Stimulated activated CD4-positive, alpha-beta T cell treated with anti-CD3 and anti-CD28 coated beads, Interleukin-15, amount 100 ng/mL, for 24 hours (primary cell): ENCODE measurements at places on chromosomes 4 and X.
A peak's percentile ranks its signal among the peaks of the same experiment; 100 is the strongest.

GRCh38 chr4:11765849-11766453, 337.3 kb upstream of the HS3ST1 start:
- peak; percentile 14 for DNase-seq

DNA sequence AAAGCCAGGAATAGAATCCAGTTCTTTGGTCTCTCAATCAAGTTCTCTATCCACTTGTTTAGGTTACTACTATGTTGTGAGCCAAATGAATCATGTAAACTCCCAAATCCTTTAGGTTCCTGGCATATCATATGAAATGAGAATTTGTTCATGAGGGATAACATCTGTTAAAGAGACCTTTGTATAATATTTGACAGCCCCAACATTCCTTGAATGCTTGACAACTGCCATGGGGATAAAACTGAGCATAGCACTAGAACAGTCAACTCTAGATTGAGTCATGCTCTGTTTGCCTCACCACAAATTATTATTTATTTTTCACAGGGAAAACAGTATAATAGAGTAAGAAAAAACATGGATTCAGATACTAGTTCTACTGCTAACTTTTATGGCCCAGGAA, 93.3 kb downstream of the NAA11 start:
- no peak for DNase-seq

GRCh38 chr4:79574741-79575451, 166.9 kb upstream of the GK2 start:
- DNase-seq = no peak

DNA sequence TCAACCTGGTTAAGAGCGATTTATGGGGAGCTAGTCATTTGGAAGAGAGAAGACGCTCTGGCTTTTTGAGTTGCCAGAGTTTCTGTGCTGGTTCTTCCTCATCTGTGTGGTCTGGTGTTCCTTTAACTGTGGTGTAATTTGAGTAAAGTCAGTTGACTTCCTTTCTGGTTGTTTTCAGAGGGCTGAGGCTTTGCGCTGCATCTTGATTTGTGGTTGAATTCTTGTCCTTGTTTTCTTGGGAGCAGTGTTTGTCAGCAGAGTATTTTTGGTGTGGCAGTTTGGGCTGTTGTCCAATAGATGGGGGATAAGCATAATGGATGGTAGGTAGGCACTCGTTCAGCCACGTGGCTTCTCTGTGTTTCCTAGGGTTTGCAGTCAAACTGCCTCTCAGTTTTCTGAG, 2143.2 kb upstream of the TENM3 start:
- no peak for DNase-seq

- no peak for DNase-seq
Measured at GRCh38 chr4:108450236-108450898, 170.0 kb upstream of the RPL34 start.

DNA sequence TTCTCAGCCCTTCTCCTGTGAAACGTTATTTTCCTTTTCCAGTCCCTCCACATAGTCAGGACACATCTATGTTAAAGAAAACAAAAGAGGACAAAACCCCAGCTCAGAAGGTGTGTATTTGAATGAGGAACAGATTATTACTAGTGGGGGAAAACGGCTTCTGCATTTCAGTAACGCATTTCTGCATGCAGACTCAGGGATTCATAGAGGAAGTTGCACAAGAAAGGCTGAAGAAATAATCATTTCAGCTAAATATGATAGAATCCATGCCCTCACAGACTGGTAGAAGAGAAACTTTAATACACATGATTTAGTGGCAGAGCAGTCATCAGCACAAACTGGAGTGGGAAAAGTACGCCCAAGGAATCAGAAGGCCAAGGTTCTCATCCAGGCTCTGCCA, 270.8 kb upstream of the FGF13 start:
- no peak for DNase-seq

DNA sequence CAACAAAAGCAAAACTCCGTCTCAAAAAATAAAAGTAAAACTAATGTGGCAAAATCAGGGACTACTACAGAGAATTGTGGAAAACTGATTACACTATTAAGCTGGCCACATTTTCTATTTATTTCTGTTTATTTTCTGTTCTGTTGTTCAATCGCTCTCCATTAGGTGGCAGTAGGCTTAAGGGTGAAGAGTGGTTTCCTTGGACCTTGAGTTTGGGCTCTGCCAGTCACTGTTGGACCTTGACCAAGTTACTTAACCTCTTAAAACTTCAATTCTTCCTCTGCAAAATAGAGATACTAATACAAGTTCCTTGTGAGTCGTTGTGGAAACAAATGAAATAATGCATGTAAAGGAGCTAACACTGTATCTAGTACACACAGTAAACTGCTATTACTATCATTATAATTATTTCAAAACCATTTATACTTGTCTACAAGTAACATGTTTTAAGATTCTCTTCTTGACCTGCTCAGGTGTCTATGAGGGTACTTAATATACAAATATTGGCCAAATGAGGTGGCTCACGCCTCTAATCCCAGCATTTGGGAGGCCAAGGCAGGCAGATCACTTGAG, 15.2 kb downstream of the HSD17B11 start:
- no peak for DNase-seq

- no peak for DNase-seq
Measured at GRCh38 chr4:119068529-119068962, 67.1 kb upstream of the MYOZ2 start.
